ENCODE measurements at places on chromosomes 11 and 22.

- peak; percentile 37 for DNase-seq
Measured at GRCh38 chr22:35663371-35663770, 15.1 kb downstream of the APOL6 start.

DNA sequence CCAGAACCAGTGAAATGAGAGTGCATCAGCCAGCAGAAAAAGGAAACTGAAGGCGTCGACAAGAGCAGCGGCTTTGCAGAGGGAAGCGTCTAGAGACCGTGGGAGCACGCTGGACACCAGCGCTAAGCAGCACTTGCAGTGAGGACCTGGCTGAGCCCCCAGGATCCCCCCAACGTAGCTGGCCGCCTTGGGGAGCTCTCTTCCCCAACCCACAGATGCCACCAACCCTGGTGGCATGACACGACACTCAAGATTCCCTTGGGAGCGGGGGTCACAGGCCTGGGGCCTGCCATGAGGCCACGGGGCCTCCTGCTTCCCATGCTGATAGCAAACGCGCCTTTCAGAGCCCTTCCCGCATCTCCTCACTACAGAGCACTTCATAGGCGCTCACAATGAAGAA lies 13.4 kb upstream of the TESMIN start:
- no peak for DNase-seq

GRCh38 chr11:1918436-1919315 lies 827 bp upstream of the TNNT3 start:
- DNase-seq, result no peak

DNA sequence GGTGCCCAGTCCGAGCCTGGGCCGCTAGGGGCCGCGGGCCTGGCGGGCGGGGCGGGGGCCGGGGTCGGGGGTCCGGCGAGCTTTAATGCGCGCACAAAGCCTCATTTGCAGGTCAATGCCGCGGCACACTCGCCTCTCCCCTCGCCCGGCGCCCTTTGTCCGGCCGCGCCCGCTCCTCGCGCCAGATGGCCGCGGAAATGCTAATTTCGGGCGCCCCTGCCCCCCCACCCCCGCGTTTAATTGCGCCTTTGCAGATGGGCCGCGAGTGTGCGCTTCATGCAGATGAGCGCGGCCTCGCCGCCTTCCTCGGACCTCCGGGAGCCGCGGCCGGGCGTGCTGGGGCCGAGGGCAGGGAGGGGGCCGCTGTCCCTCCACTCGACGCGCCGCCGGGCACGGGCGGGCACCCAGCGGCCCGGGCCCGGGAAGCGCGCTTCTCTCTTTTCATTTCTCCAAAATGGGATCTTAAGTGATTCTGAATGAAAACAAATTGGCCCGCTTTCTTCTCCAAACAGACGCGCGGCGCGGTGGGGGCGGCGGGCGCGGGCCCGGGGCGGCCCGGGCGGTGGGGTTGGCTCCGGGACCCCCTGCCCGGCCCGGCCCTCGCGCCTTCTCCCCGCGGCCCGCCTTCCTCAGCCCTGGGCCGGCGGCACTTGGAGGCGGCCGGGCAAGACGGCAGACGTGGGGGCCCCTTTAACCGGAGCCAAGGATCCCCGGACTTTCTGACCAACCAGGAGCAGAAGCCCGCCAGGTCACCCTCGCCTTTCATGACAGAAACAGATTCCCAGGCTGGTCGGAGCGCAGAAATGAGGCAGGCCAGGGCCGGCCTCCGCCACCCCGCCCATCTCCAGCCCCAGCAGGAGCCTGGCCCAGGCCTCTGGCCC lies 22.9 kb downstream of the CDKN1C start:
- no peak for DNase-seq

- no peak for DNase-seq
Measured at GRCh38 chr11:75592715-75593114, 30.7 kb downstream of the SERPINH1 start.

DNA sequence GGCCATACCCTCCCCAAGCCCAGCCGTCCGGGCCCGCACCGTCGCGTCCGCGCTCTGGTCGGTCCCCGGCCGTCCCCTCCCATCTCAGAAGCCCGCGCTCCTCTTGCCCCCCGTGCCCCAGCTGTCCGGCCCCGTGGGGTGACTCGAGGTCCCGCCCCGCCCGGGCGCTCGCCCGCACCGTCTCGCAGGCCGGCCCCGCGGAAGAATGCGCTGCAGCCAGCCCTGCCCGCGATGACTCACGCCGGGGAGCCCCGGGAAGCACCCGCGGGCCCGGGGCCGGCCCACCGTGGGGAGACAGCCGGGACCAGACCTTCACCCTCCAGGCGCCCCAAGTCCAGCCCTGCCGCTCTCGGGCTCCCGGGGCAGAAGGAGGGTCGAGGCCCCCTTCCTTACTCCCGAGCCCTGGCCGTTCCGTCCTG lies 320 bp upstream of the PHLDA2 start:
- DNase-seq, result peak; percentile 84

GRCh38 chr11:64518928-64519327 lies 72.1 kb upstream of the SLC22A12 start:
- no peak for DNase-seq
